ENCODE measurements at places on chromosomes 5 and 9.

- DNase-seq, result no peak
These were observed 6.6 kb downstream of the GPR107 start for GRCh38 chr9:130060296-130060695.

DNA sequence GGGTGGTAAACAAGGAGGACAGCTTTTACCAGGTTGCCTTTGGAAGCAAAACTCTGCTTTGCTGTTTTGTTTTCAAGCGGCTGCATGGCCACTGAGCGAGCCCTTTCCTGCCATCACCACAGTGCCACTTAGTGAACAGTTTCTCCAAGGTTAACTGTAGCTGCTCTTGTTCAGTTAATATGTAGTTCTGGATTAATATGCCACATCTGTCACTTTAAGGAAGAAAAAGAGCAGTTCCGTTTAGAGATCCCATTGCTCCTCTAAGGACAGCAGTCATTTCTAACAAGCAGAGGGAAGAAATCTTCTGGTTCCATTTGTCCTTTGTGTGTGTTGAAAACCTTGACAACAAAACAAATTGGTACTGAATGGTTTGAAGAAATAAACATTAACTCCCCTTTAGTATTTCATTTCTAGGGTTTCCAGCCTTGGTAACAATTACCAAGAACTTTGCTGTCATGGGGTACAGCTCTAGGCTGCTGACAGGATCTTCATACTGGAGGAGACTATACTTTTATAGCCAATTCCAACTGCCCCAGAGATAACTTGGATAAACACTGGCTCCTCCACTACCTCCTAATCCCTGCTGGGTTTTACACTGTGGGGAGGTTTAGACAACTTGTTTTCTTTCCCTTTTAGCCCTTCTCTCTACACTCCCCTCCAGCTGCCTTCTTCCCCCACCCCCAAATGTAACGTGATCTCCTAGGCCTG lies 10.3 kb upstream of the ABL1 start:
- no peak for DNase-seq

GRCh38 chr5:168261227-168261571 lies 30.2 kb upstream of the WWC1 start:
- DNase-seq, result no peak

GRCh38 chr9:76873056-76873792 lies 32.7 kb downstream of the PRUNE2 start:
- no peak for DNase-seq

Measured in activated CD8-positive, alpha-beta T cell treated with anti-CD3 and anti-CD28 coated beads, Interleukin-2, amount 10 ng/mL, durations not matched to agents 7 days and 5 days (primary cell).